ENCODE measurements at places on chromosomes 4 and X.

GRCh38 chr4:39719804-39720580 is 22.1 kb downstream of the UBE2K start:
- DNase-seq, result no peak

DNA sequence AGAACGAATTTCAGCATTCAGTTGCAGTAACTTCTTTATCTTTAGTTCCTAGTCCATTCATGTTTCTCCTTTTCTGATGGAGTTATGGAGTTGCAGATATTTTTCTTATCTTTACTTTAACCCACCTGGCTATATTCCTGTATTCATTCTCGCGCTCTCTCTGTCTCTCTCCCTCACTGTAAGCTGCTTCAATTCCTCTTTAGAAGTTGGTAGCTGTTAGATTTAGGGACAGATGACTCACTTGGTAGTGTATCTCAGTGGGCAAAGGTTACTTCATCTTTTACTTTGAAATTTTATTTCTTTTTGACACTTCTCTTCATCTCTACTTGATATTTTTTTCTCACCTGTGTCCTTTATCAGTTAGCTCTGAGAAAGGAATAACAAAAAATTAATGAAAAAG is 49.6 kb upstream of the BRS3 start:
- DNase-seq, result no peak

DNA sequence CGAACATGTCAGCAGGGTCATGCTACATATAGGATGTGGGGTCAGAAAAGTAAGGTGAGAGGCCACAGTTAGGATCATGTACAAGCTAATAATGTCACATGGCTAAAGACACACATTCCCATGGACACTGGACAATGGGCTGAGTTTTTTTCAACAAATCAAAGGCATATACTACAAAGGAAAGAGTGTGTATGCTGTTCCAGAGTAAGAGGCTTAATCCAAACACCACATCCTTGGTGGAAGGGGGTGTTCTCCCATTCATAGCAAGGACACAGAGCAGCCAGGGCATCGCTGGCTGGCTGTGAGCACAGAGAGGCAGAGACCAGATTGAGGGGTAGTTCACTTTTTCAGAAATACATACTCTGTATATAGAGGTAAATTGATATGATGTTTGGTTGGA is 131.7 kb downstream of the MGST2 start:
- DNase-seq, result no peak

GRCh38 chr4:76074468-76074867 is at the start of gene ART3:
TSS of gene ART3 (plus strand) at chr4:76074709. CDS start at chr4:76075890, 1,181 bp downstream.
- DNase-seq, result no peak

- DNase-seq, result no peak
These were observed 979.5 kb upstream of the NDST4 start for GRCh38 chr4:116092961-116093360.

DNA sequence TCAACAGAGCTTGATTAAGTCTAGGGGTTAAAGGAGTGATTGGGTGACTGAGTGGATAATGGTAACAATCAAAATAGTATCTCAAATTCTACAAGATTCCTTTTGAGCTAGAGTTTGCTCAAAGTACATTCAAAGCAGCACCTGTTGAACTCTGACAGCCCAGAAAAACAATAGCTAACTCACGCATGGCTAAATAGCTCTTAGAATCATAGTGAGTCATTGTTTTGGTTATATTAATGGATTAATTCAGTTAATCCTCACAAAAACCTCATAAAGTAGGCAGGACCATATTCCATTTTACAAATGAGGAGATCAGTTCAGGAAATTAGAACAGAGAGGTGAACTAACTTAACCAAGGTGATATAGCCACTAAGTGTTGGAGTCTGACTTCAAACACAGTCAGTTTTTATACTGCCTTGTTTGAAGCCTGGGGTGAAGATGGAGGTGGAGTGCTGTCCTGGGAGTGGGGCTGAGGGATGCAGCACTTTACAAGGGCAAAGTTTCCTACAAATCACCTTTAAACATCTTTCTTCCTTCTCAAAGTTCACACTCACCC is 35.9 kb upstream of the PPM1K start:
- DNase-seq, result peak; percentile 8

- no peak for DNase-seq
These were observed 270.8 kb downstream of the GRIA3 start for GRCh38 chrX:123454712-123455431.

DNA sequence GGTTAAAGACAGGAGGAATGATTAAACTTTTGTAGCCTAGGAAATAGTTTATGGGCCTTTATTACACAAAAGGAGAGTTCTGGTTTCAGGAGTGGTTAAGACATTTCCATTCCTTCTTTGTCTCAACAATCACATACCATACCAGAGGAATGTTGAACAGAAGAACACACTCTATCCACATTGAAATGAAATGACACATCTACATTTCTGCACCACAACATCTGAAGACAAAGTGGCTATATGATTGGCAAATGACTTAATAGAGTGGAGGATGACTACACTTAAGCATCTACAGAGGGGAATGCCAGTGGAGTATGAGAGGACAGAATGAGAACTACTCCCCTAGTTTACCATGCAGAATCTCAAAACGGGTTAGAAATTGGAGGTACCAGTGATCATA is 8.0 kb downstream of the CYP2U1 start:
- DNase-seq, result no peak

GRCh38 chrX:130705591-130705990 is 197.4 kb downstream of the ENOX2 start:
- DNase-seq, result no peak

DNA sequence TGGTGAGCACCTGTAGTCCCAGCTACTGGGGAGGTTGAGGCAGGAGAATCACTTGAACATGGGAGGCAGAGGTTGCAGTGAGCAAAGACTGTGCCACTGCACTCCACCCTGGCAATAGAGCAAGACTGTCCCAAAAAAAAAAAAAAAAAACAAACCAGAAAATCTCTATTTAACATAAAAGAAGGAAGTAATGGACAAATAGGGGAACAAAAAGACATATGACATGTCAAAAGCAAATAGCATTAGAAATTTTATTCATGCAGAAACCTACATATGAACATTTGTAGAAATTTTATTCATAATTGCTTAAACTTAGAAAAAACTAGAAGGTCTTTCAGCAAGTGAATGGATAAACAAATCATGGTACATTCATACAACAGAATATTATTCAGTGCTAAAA is 97.1 kb upstream of the SH3RF1 start:
- DNase-seq, result peak; percentile 37

- no peak for DNase-seq
These were observed 247.9 kb upstream of the EPHA5 start for GRCh38 chr4:65918212-65918611.

DNA sequence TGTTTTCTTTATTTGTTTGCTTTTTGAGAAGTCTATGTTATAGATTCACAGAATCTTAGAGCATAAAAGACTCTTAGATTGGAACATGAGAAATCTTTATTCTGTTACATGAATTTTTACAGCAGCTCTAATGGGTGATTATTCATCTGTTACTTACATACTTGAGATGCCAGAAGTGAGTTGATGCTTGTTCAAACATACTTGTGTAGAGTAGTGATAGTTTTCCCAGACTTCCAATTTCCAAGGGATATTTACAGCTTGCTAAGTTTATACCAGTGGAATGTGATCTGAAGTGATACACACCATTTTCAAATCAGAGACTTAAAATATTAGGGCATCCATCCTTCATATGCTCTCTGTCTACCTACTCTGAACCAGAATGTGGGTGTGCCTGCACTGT is 252.9 kb upstream of the SMIM31 start:
- no peak for DNase-seq

GRCh38 chrX:46247456-46247855 is 297.8 kb downstream of the ZNF674 start:
- no peak for DNase-seq

DNA sequence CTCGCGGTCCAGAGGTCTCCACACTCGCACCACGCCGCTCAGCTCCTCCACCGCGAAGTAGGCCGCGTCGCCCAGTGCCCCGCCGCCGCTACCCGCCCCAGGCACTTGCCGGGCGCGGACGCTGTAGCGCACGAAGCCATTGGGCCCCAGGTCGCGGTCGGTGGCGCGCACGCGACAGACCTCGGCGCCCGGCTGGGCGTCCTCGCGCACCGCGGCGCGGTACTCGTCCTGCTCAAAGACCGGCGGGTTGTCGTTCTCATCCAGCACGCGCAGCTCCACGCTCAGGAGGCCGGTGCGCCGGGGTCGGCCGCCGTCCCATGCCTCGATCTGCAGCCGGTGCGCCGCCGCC is 1.4 kb downstream of the DCHS2 start:
- no peak for DNase-seq

- DNase-seq, result no peak
These were observed 24.4 kb downstream of the TNIP3 start for GRCh38 chr4:121139533-121140222.

GRCh38 chr4:101418055-101418454 is 70.7 kb upstream of the PPP3CA start:
- no peak for DNase-seq

DNA sequence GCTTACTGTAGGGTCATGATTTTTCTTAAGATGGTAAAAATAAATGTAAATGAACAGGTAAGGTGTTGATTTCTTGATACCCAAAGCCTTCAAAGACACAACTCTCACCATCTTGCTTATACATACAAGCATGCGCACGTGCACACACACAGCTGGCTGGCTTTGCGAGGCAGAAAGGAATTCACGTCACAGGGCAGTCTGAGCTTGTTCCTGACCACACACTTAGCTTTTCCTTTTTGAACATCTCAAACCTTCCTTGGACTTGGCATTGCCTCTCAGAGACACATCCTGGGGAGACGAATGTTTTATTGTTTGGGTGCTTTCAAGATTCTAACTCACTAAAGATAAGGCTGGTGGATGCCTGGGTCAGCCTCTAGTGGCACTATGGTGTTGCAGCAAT is 175.0 kb downstream of the NHS start:
- no peak for DNase-seq

- DNase-seq, result no peak
These were observed 5.3 kb downstream of the MTM1 start for GRCh38 chrX:150573702-150574101.

DNA sequence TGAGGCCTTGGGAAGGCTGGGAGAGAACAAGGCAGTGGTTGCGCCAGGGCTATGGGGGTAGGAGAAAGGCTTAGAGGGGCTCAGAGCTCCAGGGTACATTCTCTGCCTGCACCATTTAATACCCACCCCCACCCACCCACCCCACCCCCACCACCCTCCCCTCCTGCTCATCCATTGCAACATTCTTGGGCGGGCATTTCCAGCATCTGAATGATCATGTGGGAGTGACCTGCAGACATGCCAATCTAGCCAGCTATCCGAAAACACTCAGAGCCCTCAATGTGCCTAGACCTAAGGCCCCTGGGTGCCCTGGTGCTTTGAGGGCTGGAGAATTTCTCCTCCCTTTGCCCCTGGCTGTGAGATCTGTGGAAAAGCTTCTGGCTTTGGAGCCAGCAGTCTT is 3.1 kb downstream of the SLC34A2 start:
- DNase-seq, result no peak

DNA sequence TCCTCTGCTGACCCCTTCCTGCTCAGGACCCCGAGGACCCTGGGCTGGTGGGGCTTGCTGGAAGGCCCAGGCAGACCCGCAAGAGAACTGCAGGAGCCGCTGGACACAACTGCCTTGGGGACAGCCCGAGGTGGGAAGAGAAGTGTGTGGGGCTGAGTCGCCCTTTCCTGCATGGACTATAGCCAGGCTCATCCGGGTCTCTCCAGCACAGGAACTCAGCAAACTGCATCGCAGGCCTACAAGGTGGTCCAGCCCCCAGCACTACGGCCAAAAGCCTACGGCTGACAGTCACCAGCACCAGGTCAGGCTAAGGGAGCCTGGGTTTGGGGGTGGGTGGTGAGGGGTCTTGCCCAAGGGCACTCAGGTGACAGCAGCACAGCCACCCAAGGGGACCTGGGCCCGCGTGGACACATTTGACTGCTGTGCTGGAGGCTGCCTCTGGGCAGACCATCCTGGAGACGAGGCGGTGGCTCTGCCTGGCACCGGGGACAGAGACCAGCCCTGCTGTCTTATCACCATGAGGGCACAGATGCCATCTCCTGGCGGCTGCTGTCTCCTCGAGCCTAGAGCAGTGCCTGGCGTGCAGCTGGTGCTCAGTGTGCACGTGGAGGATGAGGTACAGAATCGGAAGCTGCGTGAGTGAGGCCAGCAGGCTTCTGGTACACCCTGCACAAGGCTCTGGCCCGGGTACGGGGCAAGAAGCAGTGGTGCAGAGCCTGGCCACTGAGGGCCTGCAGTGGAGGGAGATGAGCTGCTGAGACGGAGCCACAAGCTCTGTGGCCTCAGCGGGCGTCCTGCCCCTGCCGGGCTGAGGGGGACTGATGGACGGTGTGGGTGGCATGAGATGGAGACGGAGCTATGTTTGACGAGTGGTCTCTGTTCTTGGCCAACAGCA is 15.1 kb downstream of the LRPAP1 start:
- no peak for DNase-seq

DNA sequence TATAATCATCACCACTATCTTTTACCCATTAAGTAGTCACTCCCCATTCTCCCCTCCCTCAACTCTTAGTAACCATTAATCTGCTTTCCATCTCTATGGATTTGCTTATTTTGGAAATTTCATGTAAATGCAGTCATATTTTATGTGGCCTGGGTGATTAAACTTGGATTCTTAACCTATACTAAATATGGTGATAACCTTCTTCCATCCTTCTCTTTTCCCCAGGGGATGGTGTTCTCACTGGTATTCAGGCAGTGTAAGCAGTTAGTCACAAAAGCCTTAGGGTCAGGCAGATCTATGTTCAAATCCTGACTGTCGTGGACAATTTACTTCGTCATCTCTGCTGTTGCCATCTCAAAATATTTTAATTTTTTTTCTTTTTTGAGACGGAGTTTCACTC is 29.6 kb downstream of the RAB40AL start:
- no peak for DNase-seq

DNA sequence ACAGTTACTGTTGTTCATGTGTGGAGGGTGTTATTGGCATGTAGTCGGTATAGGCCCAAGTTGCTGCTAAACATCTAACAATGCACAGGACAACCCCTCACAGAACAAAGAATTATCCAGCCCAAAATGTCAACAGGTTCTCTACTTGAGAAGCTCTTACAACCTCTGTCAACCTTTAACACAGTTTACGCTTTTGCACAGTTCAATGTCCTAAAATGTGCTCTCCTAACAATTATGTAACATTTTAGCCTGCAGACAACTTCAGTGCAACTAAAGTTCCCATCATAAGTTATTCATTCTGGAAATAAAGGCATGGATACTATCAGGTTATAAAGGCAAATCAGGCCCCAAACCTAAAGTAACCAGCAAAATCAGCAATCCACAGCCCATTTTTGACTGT is 66.2 kb downstream of the ASB9 start:
- DNase-seq, result no peak

DNA sequence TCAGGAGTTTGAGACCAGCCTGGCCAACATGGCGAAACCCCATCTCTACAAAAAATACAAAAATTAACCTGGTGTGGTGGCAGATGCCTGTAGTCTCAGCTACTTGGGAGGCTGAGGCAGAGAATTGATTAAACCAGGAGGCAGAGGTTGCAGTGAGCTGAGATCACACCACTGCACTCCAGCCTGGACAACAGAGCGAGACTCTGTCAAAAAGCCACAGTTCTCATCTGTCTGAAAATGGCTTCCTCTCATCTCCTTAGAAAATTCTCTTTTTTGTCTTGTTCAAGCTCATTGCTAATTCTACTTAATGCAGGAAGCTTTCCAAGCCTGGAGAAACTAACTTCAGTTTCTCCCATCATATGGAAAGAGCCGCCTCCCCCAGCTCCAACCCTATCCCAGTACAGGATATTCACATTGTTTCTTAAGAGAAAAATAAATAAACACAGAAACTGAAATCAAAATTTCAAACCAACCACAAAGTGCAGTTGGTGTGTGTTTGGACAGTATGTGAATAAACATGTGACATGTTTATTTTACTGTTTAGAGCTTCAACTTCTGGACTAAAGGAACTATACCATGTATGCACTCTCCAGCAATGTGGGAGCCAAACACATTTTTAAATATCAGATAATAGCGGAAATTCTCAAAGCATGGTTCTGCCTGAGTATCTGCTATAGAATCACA is 55.0 kb upstream of the GAB1 start:
- no peak for DNase-seq

Measured in suppressor macrophage treated with lipopolysaccharide for 1 hour (primary cell).